H1 (cell line): ENCODE measurements at places on chromosomes 16 and 17. TPM values are rescaled to one million over a fixed set of nuclear protein-coding genes. Genes with fewer than 3 reads are reported as not detected.

GRCh38 chr17:7848131-7848579 lies 6.7 kb upstream of the TMEM88 start:
- DNase-seq = no peak

GRCh38 chr17:16273929-16274339 lies 56.9 kb downstream of the PIGL start:
- DNase-seq = no peak

GRCh38 chr17:39631403-39631802 lies 4.7 kb downstream of the PPP1R1B start:
- DNase-seq = no peak

- no peak for DNase-seq
Observed at GRCh38 chr16:57140931-57141668, 44.7 kb downstream of the PSME3IP1 start.

GRCh38 chr17:47188271-47188875 lies 722 bp downstream of the CDC27 start:
- no peak for DNase-seq

DNA sequence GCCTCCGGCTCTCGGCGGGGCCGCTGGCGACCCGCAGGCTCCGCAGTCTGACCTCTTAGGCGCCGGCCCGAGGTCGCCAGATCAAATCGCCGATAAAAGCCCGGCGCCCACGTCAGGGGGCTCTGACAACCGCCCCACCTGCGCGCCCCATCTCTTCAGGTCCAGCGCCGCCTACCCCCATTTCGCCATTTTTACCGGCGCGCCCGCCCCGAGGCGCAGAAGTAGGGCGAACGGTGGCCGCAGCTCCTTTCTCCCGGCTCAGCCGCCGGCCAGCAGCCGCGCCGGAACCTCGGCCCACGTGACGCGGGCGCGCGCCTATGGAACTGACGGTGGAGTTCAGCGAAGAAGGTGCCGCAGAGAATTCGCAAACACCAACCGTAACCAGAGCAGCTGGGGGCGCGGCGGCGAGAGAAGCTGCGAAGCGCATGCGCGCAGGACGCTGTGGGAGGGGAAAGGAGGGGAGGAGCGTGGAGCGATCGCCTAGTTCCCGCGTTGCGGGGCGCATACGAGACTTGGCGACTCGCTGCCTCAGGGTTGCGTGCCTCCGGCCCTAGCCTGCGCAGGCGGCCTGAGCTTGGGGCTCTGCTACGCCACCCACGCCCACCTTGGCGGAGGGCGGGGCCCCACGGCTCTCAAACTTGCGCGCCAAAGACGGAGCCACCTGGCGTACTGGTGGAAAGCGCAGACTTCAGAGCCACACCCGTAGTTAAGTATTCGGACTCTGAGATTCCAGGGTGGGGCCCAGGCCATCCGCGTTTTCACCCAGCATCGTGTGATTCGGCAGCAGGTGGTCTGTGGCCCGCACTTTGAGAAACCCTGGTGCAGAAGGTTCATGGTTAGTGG lies at the start of gene TRIM37:
TSS of gene TRIM37 (minus strand) at position 418 of the 843 bp plus-strand sequence. CDS start 419 bp downstream, outside the sequence.
- peak; percentile 98 for DNase-seq

DNA sequence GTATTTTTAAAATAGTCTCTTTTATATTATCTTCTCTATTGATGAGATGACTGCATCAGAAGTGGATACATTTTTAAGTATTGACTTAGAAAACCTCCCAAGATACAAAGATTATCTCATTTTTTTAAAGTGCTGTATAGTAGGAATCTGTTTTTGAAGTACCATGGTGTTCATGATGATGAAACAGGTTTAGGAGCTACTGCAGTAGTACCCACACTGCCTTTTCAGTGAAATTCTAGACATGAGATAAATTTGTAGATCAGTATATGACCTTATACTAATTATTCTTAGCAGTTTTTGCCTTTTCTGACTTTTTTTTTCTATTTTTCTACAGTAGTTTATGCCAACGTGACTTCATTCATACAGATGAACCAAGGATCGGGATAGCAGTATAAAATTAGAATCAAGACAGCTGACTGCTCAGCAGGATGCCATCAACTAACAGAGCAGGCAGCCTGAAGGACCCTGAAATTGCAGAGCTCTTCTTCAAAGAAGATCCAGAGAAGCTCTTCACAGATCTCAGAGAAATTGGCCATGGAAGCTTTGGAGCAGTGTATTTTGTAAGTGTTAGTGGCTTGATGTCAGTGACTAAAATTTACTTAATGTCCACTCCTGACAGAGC lies 61.1 kb downstream of the TAOK1 start:
- DNase-seq = no peak

GRCh38 chr17:74196541-74197317 lies 6.7 kb upstream of the RPL38 start:
- no peak for DNase-seq

- DNase-seq = no peak
Observed at GRCh38 chr17:44493339-44493738, 9.9 kb downstream of the GPATCH8 start.

GRCh38 chr16:85527042-85527766 lies 85.9 kb upstream of the GSE1 start:
- no peak for DNase-seq

- no peak for DNase-seq
Observed at GRCh38 chr16:74729783-74730683, 29.4 kb upstream of the MLKL start.

- no peak for DNase-seq
Observed at GRCh38 chr16:9480503-9480902, 389.1 kb downstream of the HAPSTR1 start.

DNA sequence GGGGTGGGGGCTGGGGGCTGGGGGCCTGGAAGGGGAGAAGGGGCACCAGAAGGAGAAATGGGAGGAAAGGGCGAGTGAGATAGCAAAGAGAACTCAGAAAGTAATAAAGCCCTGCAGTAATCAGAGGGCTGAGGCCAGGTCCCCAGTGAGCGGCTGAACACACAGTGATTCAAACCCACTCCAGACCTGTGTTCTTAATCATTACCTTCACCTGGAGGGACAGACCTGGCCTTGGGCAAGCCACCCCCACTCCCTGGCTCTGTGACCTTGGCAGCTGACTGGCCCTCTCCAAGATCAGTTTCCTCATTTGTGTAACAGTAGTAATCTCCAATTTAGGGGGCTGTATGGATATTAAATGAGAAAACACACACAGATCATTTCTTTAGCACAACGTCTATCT lies 150.4 kb downstream of the WWOX start:
- DNase-seq = no peak

- no peak for DNase-seq
Observed at GRCh38 chr17:26765860-26766709, 527.8 kb upstream of the WSB1 start.

DNA sequence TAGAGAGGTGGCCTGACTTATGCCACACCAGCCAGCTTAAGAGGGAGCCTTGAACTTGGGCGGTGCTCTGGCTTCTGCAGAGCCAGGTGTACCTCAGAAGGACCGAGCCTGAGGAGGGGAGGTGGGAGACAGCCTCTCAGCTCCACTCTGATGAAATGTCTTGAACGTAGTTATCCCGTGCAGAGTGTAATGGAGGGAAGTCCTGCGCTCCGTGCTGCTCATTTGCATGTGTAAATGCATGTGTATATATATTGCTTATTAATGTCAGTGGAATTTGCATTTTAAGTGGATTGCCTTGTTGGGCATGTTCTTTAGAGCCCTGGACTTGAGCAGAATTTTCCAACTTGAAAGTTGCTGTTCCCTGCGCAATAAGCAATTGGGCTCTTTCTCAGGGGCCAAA lies 264.9 kb upstream of the SDK2 start:
- DNase-seq = no peak

- DNase-seq = no peak
Observed at GRCh38 chr17:79830303-79830702, 8.9 kb downstream of the CBX4 start.

- no peak for DNase-seq
Observed at GRCh38 chr17:29972277-29972676, 30.8 kb downstream of the EFCAB5 start.

- no peak for DNase-seq
Observed at GRCh38 chr17:79579074-79579800, 31.6 kb downstream of the RBFOX3 start.

DNA sequence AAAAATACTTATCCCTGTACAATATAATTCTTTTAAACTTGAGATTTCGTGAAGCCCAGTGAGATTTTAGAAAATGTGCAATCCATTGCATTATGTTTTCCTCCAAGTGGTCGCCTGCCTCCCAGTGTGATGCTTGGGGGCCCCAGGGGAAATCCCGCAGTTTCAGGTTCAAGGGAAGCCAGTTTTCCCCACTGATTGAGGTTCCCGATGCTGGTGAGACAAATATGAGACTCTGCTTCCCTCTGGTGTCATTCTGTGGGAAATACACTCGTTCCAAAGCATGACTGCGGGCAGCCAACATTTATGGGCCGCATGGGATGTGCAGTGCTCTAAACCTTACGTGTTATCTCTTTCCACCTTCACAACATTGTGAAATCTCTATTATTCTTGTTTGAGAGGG lies 200.8 kb downstream of the PRKCB start:
- DNase-seq = peak; percentile 70

DNA sequence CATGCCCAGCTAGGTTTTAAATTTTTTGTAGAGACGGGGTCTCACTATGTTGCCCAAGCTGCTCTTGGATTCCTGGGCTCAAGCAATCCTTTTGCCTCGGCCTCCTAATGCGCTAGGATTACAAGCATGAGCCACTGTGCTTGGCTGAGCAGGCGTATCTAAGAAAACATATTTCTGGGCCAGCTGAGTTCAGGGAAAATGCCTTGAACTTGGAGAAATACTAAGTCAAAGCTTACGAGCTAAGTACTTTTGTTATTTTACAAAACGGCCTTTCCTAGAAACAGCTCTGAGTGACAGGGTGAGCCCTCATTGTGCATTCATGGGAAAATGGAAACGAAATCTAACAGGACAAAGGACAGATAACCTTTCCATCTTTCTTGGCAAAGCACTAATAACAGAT lies 24.7 kb downstream of the DNAI2 start:
- DNase-seq = no peak

DNA sequence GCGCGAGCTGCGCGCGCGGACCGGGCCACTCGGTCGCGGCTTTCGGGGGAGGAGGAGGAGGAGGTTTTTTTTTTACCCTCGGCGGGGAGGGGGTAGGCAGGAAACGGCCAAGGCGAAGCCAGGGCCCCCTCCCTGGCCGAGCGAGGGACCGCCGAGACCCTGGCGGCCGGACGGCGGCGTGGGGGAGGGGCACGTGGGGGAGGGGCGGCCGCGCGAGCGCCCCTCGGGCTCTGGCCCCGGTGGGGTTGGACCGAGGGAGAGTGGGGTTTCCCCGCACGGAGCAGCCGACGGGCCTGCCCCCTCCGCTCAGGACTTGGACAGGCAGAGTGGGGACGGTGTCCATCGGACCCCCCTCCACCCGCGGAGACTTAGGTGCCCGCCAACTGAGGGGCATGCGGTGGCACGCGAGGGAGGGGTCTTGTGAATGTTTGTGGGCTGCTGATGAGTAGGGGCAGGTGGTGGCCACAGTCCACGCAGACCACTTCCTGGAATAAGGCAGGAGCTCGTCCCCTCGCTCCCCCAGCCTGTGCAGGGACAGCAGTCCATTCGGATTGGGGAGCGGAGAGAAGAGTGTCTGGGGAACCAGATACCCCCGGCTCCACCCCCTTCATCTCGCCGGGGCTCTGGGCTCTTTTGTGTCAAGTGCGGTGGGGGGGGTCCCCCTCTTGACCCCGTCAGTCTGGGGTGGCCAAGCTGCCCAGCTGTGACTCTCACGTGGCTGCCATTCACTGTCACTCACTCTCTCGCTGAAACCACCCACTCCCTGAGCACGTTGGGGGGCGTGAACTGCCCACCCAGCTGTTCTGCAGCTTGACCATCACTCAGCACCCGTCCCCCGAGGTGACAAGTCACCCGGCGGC lies 3.0 kb upstream of the CHD3 start:
- no peak for DNase-seq

- no peak for DNase-seq
Observed at GRCh38 chr16:83914091-83914710, 15.3 kb downstream of the MLYCD start.

The RAB34 gene
- total RNA-seq = 236 and 237 TPM in 2 replicates

The PYY gene
- 0.42 and 0.93 TPM in 2 replicates for total RNA-seq

The AGRP gene
- total RNA-seq = not detected in 2 replicates

The GUCY2D gene
- total RNA-seq = 0.48 and 0.59 TPM in 2 replicates

The IRX6 gene
- 0.55 and 0.61 TPM in 2 replicates for total RNA-seq

The PLEKHG4 gene
- 7.4 and 7.7 TPM in 2 replicates for total RNA-seq

The CTRB1 gene
- not detected in 2 replicates for total RNA-seq

The PNMT gene
- total RNA-seq = 4.4 and 5.6 TPM in 2 replicates

The DOC2B gene
- total RNA-seq = 3.3 and 4.0 TPM in 2 replicates

The SPAG5 gene
- 115 and 129 TPM in 2 replicates for total RNA-seq

The TBC1D3H gene
- not detected in 2 replicates for total RNA-seq

The DYNLRB2 gene
- not detected in 2 replicates for total RNA-seq

The KANSL1 gene
- total RNA-seq = 116 and 128 TPM in 2 replicates
